Gastroesophageal sphincter (tissue), 4 donors: ENCODE measurements at places on chromosomes 7 and 10. TPM values are rescaled to one million over a fixed set of nuclear protein-coding genes. Genes with fewer than 3 reads are reported as not detected.

CUEDC2 gene
- 63.8 TPM for total RNA-seq

GRCh38 chr7:142940966-142941535, 1.8 kb downstream of the LLCFC1 start:
- ATAC-seq = no peak

DNA sequence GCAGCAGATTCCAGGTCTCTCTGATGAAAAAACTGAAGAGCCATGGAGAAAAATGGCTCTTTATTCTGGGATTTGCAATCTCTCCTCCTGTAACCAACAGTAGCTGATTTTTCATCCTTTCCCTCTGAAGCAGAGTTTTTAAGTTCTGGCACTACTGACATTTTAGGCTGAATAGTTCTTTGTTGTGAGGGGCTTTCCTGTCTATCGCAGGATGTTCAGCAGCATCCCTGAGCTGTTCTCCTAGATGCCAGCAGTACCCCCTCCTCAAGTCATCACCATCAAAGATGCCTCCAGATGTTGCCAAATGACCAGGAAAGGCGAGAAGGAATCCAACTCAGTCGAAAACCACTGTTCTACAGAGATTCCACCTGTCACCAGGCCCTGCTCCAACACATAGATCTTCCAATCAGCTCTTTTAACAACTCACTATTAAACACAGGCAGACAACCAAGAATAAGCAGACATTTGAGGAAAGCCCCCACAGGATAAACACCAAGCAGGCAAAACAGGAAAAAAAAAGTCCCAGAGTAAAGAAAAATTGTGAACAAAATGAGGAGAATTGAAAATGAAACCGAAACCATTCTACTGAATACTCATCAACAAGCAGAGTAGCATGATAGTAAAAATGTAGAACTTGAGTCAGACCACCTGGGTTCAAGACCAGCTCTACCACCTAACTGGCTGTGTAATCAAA, 124.8 kb downstream of the MPP7 start:
- ATAC-seq = no peak

- no peak for ATAC-seq
Measured at GRCh38 chr7:44967571-44968446, 11.0 kb downstream of the MYO1G start.

GRCh38 chr7:112233048-112233697, 26.7 kb downstream of the ZNF277 start:
- ATAC-seq = no peak

- peak; percentile 78 for ATAC-seq
Measured at GRCh38 chr7:102044984-102045673, 227.7 kb downstream of the CUX1 start.

KEL gene
- total RNA-seq = not detected

- ATAC-seq = no peak
Measured at GRCh38 chr7:101185258-101185839, 5.3 kb upstream of the NAT16 start.

GRCh38 chr10:72832701-72833100, 60.8 kb upstream of the OIT3 start:
- ATAC-seq = no peak

DNA sequence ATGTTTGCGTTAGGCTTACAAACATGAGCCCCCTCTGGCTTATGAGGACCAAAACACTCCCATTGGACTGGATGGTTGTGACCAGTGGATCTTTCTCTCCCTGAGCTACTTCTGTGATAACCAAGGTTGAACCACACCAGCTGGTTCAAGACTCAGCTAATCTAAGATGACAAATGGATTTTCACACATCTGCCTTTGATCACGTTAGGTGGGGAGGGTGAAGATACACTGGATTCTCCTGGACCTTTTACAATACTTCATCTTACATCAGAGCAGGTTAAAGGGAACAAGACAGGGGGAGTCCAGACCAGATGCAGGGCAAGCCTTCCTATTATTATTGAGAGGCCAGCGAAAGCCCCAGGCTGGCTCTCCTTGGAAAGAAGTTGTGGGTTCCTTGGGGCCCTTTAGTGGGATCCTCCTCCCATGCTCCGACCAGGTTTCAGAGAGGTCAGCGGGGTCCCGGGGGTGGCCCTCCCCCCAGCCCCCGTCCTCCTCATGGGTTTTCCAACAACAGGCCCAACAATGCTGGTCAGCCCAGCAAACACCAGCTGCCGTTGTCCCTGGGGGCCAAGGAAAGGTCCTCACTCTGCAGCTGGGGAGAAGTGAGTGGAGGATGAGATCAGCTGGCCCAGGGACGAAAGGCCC, 2.8 kb downstream of the GFRA1 start:
- no peak for ATAC-seq

DNA sequence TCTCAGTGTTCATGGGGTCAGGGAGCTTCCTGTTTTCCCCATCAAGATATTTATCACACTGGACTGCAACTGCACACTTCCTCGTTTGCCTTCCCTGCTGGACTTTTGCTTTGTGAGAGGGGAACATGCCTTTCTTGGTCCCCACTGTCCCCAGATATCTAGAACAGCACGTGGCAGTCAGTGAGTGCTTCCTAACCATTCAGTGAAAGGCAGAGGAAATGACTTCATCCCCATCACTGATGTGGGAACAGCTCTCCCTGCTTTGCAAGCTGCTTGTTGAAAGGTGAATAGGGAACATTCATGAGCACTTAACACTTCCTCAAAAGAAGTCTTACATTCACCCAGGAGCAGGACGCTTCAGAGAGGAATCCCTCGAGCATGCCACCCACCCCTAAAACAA, 135.4 kb downstream of the MYOF start:
- ATAC-seq = no peak

DNA sequence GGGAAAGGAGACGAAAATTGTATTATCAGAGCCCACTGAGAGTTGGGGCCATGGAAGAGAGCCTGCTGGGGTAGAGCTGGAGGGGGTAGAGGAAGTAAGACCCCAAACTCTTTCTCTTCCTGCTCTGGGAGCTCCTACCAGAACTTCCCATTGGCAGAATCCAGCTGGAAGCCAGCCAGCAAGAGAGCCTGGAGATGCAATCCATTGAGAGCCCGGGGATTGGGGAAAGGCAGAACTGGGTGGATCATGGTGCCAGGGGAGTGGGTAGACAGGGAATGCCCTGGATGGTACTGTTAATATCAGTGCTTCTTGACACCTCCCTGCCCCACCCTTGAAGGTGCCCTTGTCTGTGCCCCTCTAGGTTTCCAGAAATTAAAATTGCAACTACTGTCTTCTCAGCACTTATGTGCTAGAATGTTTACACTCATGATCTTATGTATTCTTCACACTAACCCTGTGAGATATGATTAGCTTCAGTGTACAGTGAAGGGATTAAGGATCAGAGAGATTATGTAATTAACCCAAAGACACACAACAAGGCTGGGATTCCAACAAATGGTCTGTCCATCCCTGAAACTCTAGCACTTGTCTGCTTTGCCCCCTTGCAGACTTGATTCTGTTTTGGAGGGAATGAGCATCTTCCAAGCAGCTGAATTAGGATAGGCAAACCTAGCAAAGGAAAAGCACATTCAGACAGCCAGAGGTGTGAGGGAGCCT, 154.1 kb downstream of the C10orf105 start:
- no peak for ATAC-seq

GRCh38 chr10:36612436-36612835, 513.0 kb upstream of the ANKRD30A start:
- no peak for ATAC-seq

GRCh38 chr10:105189463-105189800, 548.3 kb downstream of the SORCS3 start:
- ATAC-seq = no peak

DNA sequence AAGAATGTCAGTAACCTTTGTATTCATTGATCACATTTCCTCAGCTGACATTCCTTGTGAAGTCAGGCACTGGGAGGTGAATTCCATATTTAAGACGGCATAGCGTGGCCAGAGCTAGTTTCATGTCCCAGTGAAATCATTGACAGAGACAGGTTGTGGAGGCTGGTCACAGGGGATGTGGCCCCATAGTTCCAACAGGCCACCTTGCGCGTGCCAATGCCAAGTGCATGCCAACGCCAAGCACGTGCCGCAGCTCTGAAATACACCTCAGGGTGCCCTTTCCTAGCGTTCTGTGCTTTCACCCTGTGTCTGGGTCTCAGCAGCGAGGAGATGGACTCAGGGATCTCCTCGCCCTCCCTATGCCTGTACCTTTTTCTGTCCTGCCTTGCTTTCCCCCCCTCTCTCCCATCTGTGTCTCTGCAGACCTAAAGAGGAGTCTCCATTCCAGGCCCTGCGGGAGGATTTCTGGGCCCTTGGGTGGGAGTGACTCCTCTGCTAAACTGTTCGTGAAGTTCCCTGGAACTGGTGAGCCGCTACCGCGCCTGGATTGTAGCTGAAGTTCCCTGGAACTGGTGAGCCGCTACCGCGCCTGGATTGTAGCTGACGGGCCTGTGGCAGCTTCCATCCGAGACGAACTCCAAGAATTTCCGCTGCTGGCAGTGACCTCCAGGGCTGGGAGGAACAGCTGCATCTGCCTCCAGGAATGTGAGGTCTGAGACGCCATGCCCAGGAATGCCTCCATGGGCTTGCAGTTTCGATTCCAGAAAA, 19.7 kb downstream of the AQP1 start:
- no peak for ATAC-seq
